ENCODE measurements at places on chromosomes 1 and 21.

GRCh38 chr1:227213426-227213825 is 104.9 kb downstream of the CDC42BPA start:
- no peak for DNase-seq

DNA sequence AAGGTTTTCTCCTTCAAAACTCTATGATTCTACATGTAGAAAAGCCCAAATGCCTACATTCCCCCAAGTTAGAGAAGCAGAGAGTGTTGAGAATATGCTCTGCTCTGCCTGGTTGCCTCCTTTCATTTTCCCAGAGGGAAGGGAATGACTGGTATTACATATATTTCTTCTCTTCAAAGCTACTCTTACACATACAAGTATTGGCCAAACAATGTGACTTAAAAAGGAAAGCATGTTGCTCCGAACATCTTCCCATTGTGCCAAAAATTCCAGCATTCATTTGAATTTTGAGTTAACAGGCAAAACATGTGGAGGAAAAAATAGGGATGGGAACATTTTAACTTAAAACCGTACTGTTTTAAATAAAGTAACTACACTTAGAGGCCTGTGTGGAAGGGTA is 125.2 kb downstream of the COQ8A start:
- DNase-seq = no peak

DNA sequence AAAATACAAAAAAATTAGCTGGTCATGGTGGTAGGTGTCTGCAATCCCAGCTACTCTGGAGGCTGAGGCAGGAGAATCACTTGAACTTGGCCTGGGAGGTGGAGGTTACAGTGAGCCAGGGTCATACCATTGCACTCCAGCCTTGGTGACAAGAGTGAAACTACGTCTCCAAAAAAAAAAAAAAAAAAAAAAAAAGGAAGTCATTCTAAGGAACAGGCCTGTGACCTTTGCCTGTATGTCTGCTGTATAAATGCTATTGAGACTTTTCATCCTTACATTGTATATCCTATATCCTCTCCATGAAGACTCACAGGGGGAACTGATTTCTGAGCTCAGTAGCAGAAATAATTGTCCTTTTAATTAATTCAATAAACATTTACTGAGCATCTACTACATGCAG is 7.5 kb upstream of the CTPS1 start:
- no peak for DNase-seq

GRCh38 chr1:25577134-25577920 is 33.9 kb downstream of the LDLRAP1 start:
- no peak for DNase-seq

DNA sequence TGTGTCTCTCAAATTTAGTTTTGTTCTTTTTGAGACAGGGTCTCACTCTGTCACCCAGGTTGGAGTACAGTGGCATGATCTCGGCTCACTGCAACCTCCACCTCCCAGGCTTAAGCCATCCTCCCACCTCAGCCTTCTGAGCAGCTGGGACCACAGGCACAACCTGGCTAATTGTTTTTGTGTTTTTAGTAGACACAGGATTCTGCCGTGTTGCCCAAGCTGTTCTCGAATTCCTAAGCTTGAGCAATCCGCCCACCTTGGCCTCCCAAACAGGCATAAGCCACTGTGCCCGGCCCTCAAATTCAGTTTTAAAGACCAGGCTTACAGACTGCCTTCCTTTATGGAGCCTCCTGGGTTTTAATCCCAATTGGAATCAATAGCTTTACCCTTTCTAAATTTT is 83.7 kb upstream of the SELENON start:
- DNase-seq = no peak

- no peak for DNase-seq
Observed at GRCh38 chr1:55317673-55318072, 102.5 kb upstream of the USP24 start.

- DNase-seq = no peak
Observed at GRCh38 chr1:115666702-115667101, 24.9 kb downstream of the VANGL1 start.

- no peak for DNase-seq
Observed at GRCh38 chr1:54095546-54096226, 42.3 kb downstream of the TCEANC2 start.

GRCh38 chr1:62285984-62286785 is 33.0 kb downstream of the KANK4 start:
- no peak for DNase-seq

DNA sequence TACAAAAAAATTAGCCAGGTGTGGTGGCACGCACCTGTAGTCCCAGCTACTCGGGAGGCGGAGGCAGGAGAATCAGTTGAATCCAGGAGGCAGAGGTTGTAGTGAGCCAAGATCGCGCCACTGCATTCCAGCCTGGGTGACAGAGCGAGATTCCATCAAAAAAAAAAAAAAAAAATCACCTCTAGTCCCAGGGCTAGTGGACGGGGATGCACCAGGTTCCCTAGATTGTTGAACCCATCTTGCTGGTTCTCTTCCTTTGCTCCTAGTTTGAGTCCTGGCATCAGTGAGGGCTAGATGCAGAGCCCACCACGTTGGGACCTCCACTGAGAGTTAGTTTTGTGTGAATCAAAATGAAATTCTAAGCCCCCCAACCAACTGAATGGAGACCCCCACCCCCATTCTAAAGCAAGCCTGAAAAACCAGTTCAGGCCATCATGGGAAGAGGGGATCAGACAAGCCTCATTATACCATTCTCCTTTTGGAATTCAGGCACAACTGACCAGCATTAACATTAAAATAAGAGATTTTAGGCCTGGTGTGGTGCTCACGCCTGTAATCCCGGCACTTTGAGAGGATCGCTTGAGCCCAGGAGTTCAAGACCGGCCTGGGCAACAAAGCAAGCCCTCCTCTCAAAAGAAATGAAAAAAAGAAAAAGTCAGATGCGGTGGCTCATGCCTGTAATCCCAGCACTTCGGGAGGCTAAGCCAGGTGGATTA is 17.9 kb upstream of the L1TD1 start:
- DNase-seq = no peak

GRCh38 chr1:36258960-36259344 is 34.7 kb downstream of the THRAP3 start:
- no peak for DNase-seq

- DNase-seq = no peak
Observed at GRCh38 chr1:22295396-22295795, 152.5 kb upstream of the WNT4 start.

- DNase-seq = no peak
Observed at GRCh38 chr1:100457683-100458082, 80.3 kb upstream of the GPR88 start.

DNA sequence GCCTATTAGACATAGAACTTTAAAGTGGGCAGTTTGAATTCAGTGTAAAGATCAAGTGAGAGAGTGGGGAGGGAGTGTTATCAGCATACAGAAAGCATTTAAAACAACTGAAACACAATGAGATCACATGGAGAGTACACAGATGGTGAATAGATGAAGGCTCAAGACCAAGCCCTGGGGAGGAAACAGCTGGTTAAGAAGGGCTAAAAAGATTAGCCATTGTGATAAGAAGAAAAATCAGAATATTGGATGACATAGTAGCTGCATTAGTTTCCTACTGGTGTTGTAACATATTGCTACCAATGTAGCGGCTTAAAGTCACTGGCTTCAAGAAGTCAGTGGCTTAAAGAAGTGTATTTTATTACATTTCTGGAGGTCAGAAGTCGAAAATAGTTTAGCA is 443.4 kb upstream of the RGS18 start:
- no peak for DNase-seq

DNA sequence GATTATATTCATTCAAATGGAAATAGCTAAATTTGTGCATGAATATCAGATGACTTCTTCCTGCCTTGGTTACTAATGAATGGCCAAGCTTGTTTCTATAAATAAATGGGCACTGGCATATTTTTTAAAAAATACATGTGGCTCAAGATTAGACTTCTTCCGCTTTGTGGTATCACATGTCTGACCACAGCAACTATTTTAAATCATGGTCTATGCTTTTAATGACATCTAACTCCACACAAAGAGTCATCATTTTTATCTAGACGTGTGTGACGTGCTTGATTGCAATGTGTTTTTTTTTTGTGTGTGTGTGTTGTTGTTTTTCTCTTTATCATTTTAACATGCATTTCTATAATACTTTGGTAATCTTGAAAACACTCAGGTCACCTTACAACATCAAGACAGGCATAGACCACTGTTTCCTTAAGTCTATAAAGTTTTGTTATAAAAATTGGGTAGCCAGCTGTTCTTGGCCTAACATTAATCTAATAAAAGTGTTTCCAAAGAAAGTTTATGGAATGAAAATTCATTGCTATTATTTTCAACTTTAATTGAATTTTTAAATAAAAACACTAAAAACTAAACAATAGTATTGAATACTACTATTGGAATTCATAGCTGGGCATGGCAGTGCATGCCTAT is 29.5 kb downstream of the RGS1 start:
- no peak for DNase-seq

DNA sequence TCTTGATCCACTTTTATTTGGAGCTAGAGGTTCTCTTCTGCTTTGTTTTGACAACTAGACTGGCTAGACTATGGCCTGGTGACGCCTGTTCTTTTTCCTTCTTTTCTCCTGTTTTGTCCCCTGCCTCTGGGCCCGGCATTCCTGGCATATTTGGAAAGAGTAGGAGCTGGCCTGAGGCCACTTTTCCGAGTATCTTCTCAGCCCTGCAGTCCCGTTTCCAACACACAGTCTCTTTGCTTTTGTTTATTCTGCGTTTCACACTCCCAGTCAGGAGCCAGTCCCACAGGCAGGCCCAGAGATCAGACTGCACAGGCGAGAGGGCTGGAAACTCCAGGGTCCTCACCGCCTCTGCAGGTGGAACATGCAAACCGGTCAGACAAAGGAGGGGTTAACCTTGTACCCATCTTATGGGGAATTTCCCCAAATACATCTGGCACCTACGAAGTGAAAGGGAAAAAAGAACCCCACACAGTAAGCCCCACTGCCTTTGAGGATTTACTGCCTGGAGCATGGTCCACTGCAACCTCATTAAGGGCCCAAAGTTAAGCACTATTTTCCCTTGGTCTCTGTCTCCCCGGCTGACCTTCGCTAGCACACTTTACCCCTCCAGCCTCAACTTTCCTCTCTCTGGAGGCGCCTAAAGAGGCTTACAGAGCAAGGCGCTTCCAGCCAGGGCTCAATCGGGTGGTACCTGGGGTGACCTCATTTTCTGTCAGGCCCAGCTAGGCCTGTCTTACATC is 141.1 kb downstream of the TOMM20 start:
- DNase-seq = no peak

DNA sequence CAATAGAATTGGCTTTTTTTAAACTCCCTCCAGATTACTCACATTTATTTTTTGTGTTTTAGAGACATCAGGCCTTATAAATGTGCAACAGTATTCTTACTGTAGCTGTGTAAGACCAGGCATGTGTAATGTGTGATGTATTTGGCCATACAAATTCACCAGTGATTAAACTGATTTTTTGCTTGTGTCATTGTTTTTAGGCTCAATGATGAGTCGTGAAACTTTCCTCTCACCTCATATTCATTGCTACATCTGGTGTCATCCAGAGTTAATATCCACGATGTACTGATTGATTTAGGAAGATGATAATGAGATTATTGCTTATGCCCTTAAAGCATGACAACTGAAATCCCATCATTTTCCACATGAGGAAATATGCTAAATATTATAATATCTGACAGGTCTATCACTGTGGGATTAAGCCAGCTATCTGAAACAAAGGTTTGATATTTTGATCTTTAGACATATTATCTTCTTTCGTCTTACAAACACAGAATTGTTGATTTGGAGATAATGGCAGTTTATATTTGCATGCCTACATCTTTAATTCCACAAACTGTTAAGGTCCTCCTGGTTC is 487.9 kb downstream of the PTBP2 start:
- DNase-seq = no peak

GRCh38 chr1:171803045-171803444 is 21.6 kb downstream of the METTL13 start:
- no peak for DNase-seq

DNA sequence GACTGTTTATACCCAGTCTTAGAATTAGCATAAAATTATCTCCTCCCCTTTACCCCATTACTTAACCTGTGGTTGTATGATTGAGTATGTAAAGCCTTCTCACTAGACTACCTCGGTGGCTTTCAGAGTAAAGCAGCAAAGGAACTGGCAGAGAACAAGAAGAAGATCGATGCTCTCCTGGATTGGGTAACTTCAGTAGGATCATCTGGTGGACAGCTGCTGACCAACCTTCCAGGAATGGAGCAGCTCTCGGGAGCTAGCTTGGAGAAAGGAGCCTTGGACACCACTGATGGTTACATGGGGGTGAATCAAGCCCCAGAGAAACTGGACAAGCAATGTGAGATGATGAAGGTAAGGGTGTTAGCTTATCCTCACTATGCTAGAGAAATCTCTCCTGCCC is 138.6 kb upstream of the BMP8A start:
- no peak for DNase-seq

GRCh38 chr1:79322511-79323027 is 316.0 kb upstream of the ADGRL4 start:
- DNase-seq = no peak

- DNase-seq = no peak
Observed at GRCh38 chr1:174414203-174414602, 33.6 kb upstream of the GPR52 start.

GRCh38 chr1:90122654-90123340 is 127.9 kb downstream of the ZNF326 start:
- no peak for DNase-seq

DNA sequence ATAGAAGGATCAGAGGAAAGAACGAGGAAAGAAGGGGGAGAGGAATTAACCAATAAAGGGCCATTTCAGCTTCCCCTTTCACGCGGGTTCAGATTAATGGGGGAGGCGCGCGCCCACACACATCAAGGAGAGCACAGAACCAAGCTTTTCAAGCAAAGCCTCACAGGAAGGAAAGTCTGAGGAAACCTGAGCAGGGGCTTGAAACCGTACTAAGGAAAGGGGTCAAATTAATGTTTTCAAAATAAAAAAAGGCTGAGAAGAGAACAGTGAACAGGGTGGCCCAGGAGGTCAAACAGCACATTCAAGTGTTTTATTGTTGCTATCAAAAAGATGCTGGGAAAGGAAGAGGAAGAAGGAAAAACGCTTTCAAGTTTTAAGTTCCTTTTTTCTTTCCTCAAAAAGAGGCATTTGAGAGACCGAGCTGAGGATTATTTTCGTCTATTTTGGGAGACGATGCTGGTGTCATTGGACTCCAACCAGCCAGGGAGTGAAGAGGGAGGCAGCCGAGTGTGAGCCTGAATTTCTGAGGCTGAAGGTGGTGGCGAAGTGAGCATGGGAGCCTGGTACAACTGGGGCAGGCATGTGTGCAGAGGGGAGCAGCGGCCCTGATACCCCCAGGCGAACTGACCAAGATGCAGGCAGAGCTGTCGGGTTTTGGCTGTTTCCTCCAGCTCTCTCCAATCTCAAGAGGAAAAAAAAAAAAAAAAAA is 88.4 kb downstream of the PROX1 start:
- no peak for DNase-seq

- DNase-seq = no peak
Observed at GRCh38 chr1:54768093-54768492, 3.8 kb upstream of the PARS2 start.

DNA sequence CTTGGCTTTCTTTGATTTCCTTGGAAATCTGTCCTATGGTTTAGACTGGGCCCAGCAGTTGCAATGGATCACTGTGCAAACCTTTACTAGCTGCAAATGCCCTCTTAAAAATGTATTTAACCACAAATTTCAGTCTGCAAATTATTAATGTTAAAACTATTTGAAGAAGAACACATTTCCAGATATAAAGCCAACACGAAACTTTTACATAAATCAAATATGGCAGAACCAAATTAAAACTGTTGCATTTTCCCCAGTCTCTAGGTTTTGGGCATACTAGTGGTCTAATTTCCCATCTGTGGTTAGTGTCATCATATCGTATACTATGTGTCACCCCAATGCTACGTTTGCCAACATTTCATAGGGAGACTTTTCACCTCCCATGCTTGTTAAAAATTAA is 52.3 kb downstream of the HMCN1 start:
- no peak for DNase-seq

GRCh38 chr1:204383163-204383904 is 23.6 kb upstream of the PLEKHA6 start:
- no peak for DNase-seq

Data from Right ventricle myocardium inferior (tissue), 1 donor.